SK-N-DZ (cell line): ENCODE measurements at places on chromosomes 3 and 15.

DNA sequence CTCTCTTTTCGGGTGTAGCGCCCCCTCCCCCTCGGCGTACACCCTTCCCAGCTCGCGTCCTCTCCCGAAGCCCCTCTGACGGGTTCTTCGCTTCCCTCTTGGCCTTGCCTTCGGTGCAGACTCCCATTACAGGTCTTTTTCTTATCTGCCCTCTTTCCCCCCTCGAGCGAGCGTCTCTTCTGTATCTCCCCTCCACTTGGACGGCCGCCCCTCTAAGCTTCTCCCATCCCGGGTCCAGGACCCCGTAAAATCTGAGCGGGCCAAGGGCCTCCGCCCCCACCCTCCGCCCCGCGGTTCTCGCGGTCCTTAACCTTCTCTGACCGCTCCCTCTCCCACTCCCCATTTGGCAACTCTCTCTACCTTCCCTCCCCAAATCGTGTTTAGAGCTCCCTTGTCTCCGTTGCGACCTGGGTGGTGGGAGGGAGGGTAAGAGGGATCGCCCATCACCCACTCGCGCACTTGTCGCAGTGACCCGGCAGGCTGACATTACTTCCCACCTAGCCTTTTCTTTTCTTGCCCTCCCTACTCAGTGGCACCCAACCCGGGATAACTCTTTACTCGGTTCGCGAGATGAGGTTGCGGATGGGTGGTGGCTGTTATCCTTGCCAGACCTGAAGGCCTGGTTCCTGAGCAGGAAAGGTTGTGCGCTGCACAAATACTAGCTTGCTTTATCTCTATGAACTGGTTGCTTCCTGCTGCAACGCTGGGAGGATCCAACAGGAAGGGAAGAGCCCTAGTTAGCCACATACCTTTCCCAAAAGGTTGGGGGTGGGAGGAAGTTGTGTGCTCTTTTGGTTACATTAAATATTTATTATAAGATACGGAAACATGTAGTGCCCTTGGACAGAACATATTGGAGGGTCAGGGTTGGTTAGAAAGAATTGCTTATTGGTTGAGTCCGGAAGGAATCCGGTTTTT, 922 bp downstream of the RAB11A start:
- DNase-seq = peak; percentile 40

DNA sequence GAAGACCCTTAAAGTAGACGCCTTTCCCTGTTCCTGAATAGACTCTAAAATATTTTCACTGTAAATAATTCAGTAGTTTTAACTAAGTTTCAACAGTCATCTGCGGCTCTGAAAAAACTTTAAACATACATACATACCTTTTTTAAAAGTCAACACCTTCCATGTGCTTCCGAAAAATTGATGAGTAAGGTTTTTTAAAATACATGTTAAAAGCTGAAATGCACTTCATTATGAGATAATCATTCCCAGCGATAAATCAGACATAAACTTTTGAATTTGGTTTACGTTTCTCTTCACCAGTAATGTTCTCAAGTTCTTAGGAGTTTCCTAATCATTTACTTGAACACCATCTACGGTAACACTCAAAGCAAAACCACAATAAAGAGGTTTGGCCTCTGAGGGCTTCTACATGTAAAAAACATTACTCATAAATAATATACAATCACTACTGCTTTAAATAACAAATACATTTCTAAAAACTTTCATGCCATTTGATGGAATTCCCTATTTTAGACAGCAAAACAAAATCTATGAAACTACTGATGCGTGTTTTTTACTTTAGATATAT, 403.5 kb downstream of the SHQ1 start:
- no peak for DNase-seq

DNA sequence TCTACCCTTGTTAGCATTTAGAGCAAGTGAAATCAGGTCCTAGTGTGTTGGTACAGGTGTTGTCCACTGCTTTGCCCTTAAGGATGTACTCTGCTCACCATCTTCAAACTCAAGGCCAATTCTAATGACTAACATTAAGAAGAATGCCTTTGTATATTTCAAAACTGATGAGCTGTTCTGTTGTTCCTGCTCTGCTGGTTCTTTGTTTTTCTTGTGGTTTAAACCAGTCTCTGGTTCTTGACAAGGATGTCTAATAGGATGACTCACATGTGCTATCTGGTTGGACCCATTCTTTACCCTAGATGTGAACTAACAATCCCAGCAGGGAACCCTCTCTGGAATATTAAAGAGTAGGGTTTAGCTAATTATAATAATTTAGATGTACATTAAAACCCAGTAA, 17.3 kb downstream of the ABHD5 start:
- no peak for DNase-seq

DNA sequence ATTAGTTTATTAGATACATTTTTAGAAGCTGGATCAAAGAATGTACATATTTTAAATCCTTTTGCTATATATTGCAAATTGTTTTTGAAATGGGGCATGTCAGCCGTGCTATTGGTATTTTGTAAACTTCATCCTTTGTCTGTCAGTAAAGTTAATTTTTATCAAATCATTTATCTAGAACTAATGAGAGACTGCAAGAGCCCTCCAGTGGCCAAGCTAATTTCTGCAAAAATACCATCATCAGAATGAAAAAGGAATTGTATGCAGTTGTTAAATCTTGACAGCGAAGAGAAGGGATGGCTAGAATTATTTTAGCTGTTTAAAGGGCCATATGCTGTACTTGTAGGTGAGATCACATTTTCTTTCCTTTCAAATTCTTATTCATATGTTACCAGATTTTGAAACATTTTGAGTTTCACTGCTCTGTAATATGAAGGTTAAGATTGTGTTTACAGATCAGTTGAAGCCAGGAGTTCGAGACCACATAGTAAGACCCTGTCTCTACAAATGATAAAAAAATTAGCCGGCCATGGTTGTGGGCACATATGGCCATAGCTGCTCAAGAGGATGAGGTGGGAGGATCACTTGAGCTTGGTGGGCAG, 8.1 kb upstream of the CLDN11 start:
- DNase-seq = no peak

- no peak for DNase-seq
Measured at GRCh38 chr3:186986406-186986805, 56.1 kb downstream of the ST6GAL1 start.

GRCh38 chr15:32919749-32920414, 202.1 kb downstream of the GREM1 start:
- no peak for DNase-seq

GRCh38 chr3:43023746-43024145, 44.6 kb downstream of the GASK1A start:
- DNase-seq = no peak

GRCh38 chr3:115520651-115521245, 102.6 kb upstream of the GAP43 start:
- no peak for DNase-seq

DNA sequence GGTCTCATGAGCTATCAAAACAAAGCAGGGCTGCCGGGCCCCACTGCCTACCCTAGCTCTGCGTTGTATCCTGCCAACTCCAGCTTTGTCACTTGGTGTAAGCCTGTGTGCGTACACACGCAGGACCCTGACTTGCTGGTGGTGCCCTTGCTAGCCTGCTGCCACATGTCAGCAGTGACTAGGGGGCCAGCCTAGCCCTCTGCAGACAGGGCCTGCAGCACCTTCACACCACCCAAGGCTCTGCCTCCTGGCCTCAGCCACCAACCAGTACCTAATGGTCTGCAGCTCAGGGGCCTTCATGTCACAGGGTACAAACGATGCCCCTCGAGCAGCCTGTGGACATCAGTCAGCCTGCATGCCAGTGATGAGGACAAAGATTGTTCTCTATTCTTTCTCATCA, 30.1 kb upstream of the DUSP7 start:
- DNase-seq = no peak

DNA sequence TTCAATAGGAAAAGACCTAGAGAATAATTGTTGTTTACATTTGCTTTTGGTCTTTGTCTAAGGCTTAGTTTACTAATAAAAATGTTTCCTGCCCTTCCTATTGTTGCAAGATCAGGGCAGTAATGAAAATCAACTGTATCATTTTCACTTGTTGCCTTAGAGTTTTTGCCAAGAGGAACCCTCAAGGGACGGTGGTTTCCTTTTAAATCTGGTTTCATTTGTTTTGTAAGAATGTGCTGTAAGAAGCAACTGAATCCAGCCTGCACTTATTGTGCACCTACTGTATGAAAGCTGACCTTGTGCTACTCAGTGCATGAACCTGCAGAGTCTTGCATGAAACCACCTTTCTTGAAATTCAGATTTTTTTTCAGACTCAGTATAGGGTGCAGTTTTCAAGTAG, 5.3 kb downstream of the IGF1R start:
- DNase-seq = no peak

GRCh38 chr3:194871864-194872668, 186.4 kb downstream of the FAM43A start:
- no peak for DNase-seq

GRCh38 chr3:51539291-51539941, 897 bp downstream of the RAD54L2 start:
- DNase-seq = peak; percentile 3

DNA sequence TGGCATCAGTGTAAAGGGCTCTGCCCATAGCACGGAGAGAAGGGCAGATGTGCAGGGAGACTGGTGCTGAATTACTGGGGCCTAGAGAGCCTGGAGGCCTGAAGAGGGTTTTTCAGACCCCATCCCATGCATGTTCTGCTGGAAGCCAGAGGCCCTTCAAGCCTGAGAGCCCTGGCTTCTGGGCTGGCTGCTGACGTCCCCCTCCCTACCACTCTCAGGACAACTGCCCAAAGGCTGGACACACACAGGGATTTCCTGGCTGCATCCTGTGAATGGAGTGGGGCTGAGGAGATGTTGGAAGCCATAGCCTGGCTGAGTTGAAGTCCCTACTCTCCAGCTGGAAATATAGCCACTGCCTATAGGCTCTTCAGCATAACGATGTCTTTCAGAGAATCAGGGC, 16.9 kb upstream of the DOCK3 start:
- no peak for DNase-seq

GRCh38 chr15:31080591-31081014, 20.9 kb downstream of the TRPM1 start:
- DNase-seq = peak; percentile 16

- DNase-seq = no peak
Measured at GRCh38 chr3:72544239-72544638, 304.0 kb downstream of the SHQ1 start.

DNA sequence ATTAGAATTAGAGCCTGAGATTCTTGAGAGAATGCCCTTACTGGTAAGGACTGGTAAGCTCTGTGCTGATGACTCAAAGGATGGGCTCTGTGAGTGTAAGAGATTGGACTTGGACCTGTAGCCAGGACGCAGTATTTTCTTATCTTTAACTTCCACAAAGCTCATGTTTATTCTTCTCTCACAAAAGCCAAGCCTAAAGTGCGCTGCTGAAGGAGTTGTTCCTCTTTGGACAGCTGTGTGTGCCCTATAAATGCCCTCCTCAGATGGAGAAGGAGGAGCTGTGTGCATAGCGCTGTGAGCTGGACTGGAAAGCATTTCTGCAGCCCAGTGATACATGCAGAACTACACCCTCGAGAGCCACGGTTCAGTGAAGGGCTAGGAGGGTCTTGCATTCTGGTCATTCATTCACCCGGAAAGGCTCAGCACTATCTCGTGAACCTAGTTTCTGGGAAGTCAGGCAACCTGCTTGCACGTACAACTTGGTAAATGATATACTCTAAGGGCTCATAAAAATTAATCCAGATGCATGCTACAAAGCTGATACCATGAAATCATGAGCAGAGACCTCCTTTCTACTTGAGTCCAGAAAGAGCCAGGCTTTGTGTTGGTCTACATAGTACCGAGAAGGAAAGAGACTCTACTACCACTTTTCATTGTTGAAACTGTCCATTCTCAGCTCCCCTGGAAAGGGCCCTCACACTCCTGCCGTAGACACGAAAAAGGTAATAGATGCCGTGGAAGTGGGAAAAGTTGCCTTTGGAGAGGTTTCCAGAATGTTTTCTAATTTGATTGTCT, 103.0 kb upstream of the TBL1XR1 start:
- DNase-seq = no peak

GRCh38 chr3:119469418-119470189, 841 bp downstream of the POGLUT1 start:
- no peak for DNase-seq

DNA sequence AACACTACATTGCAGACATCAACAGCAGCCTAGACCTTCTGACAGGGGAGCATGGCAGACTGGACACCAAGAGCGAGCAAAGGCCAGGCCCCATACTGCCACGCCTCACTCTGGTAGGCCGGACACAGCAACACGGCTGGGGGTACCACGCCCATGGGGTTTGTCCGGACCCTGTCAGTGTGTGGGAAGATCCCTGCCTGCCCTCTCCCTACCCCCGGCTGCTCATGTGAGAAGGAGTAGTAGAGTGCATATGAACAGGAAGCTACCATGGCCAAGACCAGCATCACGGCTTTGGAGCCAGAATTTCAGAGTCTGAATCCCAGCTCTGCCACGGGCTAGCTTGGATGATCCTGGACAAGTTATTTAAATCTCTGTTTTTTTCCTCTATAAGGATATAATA, 27.9 kb downstream of the ALDH1L1 start:
- no peak for DNase-seq

DNA sequence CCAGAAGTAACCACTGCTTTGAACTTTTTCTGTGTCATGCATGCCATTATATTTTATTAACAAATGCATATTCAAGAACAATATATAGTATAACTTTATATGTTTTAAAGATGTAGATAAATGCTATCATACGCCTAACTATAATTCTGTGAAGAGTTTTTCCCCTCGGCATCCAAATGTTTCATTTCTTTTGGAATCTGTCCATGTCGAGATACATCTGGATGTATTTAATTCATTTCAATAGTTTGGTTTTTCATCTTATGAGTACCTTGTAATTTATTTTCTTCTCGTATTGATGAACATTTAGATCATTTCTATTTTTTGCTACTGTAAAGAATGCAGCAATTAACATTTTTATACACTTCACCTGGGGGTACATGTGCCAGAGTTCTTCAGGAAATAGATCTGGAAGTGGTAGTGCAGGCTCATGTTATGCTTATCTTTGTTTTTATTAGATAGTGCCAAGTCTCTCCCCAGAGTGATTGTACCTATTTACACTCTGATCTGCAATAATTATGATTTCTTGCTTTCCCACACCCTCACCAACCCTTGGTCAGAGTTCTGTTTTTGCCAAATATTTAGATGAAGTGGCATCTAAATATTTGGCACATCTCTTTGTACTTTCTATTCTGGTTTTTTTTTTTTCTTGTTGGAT, 29.7 kb downstream of the USP13 start:
- no peak for DNase-seq

- no peak for DNase-seq
Measured at GRCh38 chr3:11569156-11569741, 74.5 kb downstream of the VGLL4 start.

DNA sequence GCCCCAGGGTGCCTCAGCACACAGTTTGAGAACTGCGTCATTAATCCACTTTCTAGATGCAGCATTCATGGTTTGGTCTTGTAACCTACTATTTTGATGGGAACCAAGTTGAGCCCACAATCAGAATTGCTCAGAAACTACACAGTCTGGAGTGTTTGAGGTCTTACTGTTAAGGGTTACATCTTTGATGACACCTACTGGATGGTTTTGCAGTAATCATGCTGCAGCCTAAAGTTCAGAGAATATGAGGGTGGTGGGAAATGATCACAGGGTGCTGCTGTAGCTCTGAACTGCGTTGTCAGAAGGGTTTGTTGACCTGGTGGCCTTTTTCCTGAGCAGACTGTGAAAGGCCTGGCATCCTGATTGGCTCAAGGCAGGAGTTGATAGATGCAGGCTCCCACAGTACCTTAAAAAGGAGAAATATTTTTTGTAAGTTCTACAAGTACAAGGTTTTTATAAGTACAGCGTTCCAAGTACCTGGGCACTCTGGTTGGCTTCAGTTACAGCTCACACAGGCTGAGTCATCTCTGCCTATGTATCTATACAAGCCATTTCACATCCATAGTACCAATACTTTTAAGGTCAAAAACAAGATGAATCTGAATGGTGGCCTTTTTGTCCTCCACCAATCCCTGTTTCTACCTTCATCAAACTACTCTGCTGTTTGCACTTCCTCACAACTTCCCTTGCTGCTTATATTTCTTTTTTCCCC, 60.5 kb upstream of the ACKR4 start:
- DNase-seq = no peak
